ENCODE measurements at places on chromosomes 16 and 17.
A peak's percentile ranks its signal among the peaks of the same experiment; 100 is the strongest.

GRCh38 chr17:72829883-72830282 is 262.6 kb downstream of the SLC39A11 start:
- no peak for DNase-seq

GRCh38 chr16:84568066-84568465 is 49.8 kb downstream of the COTL1 start:
- no peak for DNase-seq

DNA sequence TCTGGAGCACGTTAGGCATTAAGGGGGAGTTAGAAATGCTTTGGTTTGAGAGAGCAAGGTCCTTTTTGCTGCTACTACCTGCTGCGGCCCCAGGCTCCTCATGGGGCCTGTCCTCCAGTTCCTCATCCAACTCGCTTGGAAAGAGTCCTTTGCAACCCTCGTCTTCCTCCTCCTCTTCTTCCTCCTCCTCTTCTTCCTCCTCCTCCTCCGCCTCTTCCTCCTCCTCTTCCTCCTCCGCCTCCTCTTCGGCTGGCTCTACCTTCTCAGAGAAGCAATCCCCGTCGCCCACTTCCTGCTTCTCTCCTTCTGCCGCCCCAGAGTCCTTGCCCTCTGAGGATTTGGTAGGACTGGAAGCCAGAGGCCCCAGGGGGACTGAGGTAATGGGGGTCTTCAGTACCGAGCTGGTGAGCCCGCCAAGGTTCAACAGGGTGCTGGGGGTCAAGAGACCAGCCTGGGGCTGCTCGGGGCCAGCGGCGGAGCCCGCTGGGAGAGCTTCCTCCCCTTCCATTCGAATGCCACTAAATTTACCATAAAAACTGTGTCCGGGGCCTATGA is 89.3 kb downstream of the ZFHX3 start:
- DNase-seq, result no peak

GRCh38 chr17:44033861-44034408 is 19.2 kb upstream of the TMEM101 start:
- no peak for DNase-seq

DNA sequence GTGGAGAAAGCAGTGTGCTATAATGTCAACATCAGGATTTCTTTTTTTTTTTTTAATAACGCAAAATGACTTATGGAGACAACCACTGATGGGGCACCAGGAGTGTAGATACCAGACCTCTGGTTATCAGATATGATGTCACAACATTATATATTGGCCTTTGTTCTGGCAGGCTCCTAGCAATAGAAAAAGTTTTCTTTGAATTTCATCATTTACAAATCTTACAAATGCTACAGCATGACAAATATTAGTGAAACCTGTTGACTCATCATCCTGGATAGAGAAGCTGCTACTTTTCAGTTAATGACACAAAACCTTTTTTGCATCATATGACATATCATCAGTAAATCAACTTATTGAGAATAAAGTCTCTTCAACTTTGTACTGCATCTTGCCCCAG is 6.1 kb downstream of the THUMPD1 start:
- DNase-seq, result no peak

DNA sequence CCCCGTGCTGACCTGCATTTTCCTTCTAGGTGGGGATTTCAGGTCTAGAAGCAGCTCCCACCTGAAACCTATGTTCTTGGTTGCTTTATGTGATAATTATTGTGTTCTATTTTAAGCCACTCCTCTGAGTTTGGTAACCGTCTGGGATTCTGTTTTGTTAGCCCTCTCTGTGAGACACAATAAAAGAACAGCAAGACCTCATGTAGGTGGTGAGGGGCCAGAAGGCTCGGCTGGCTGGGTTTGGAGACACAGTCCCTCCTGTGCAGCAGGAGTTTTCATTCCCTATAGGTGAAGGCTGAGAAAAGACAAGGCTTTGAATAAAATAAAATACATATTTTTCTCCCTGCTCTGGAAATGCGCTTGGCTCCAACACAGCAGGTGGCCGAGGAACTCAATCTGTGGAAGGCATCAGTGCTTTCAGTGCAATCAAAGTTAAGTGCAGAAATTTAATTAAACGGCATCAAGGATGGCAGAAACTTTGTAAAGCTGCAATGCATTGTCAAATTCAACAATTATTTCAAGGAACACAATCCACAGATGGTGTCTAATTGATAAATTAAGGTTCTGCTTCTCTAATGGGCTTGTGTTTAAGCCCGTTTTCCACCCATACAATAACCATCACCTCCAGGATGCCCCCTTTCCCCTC is 107.8 kb downstream of the MSI2 start:
- DNase-seq, result no peak

DNA sequence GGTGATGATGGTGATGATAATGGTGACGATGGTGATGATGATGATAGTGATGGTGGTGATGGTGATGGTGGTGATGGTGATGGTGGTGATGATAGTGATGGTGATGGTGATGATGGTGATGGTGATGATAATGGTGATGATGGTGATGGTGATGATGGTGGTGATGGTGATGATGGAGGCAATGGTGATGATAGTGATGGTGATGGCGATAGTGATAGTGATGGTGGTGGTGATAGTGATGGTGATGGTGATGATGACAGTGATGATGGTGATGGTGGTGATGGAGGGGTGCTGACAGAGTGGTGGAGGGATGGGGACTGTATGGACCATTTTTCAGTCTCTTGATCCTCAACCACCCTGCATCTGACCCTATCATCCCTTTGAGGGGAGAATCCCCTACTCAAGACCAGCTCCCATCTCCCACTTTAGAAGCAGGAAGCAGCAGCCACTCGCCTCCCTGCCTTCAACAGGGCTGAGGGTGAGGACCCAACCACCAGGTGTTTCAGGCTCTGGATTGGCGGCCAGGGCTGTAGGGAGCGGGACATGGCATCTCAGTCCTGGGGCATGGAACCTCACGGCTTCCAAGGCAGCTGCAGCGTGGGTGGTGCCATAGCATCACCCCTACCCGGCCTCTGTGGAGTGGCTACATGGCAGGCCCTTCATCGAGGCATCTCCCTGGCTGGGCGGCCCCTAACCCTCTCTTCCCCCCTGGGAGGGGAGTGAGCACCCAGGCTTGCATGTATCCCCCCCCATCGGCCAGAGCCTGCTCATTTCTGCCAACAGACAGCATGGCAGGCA is 4.5 kb downstream of the FSCN2 start:
- no peak for DNase-seq

DNA sequence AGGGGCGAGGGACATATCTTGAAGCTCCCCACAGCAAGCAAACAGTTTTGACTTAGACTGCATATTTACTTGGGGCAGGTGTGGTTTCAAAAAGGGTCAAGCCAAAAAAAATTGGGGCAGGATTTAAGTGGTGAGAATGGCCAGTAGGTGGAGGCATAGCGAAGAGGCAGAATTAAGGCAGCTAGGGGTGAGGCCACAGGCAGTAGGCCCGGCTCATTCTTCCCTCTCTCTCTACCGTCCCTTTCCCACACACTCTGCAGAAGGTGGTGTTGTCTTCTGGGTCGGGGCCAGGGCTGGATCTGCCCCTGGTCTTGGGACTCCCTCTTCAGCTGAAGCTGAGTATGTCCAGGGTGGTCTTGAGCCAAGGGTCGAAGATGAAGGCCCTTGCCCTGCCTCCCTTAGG is 2.6 kb downstream of the SHBG start:
- no peak for DNase-seq

DNA sequence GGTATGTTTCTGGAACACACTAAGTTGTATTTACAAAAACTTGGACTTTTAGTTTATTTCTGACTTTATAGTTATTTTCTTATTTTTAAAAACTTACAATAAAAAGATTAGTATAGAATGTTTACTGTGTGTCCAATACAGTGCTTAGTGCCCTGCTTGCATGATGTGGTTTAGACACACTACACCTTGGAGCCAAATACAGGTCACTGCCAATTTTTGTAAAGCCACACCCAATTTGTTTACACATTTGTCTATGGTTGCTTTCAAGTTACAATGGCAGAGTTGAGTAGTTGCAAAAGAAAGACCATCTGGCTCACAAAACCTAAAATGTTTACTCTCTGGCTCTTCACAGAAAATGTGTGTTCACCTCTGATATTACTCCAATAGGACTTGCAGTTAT is 807.1 kb downstream of the KCNJ2 start:
- no peak for DNase-seq

GRCh38 chr17:51118330-51119195 is 2.1 kb downstream of the SPAG9 start:
- DNase-seq, result no peak

DNA sequence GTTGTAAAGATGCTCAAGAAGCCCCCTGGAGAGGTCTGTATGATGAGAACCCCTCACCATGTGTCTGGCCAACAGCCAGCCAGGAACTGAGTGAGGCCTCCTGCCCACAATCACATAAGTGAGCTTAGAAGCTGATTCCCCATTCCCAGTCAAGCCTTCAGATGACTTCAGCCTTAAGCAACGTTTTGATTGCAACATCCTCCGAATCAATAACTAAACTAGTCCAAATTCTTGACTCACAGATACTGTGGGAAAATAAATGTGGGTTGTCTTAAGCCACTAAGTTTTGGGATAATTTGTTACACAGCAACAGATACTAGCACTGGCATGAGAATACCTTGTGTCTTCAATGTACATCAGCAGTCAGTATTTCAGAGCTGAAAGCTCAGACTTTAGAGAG is 54.5 kb upstream of the HS3ST4 start:
- DNase-seq, result no peak

GRCh38 chr17:81867170-81867990 is 3.8 kb downstream of the ARHGDIA start:
- DNase-seq, result no peak

DNA sequence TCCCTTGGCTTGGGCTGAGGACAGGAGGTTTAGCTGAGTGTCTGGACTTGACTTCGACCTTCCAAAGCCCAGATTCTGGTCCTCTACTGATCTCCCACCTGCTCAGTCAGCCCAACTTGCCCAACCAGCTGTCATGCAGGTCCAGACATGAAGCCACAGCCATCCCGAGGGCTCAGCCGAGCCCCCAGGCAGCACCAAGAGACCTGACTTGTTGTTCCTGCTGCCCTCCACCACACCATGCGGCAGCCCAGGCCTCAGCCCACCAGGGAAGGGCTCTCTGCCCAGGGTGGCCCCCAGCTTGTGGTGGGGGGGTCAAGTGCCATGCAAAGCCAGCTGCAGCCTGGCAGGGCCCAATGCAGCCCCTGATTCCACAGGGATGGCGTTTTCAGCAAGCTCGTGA is 17.2 kb upstream of the CACNG4 start:
- no peak for DNase-seq

- DNase-seq, result no peak
Observed at GRCh38 chr17:68431661-68432071, 25.6 kb downstream of the WIPI1 start.

DNA sequence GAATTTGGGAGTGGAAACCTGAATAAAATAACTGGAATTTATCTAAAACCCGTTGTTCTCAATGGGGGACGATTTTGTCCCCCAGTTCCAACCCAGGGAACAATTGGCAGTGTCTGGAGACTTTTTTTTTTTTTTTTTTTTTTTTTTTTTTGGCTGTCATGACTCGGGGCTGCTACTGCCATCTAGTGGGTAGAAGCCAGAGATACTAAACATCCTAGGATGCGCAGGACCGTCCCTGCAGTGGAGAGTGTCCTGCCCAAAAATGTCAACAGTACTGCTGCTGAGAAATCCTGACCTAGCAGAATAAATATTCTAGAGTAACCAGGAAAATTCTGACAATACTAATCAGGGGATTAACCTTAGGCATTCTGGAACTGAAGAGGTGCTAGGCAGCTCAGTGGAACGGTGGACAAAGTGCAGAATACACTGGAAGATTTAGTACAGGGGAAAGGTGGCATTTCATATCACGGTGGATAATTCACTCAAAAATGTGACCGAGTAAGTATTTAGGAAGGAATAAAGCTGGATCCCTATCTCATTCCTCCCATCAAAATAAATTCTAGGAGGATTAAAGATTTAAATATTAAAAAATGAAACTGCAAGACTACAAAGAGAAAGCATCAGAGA is 107.6 kb downstream of the SPECC1 start:
- no peak for DNase-seq

GRCh38 chr17:4789951-4790704 is 1.4 kb downstream of the GLTPD2 start:
- peak; percentile 59 for DNase-seq

- no peak for DNase-seq
Observed at GRCh38 chr17:63963123-63963522, 9.6 kb downstream of the SCN4A start.
